ENCODE measurements at places on chromosomes 6 and 20.

- no peak for DNase-seq
Observed at GRCh38 chr20:1832634-1833033, 62.6 kb upstream of the SIRPA start.

- no peak for DNase-seq
Observed at GRCh38 chr6:37965964-37966676, 146.6 kb downstream of the ZFAND3 start.

GRCh38 chr6:8731874-8732273 is 296.5 kb upstream of the SLC35B3 start:
- DNase-seq, result no peak

GRCh38 chr20:50983321-50983720 is 24.7 kb downstream of the MOCS3 start:
- no peak for DNase-seq

DNA sequence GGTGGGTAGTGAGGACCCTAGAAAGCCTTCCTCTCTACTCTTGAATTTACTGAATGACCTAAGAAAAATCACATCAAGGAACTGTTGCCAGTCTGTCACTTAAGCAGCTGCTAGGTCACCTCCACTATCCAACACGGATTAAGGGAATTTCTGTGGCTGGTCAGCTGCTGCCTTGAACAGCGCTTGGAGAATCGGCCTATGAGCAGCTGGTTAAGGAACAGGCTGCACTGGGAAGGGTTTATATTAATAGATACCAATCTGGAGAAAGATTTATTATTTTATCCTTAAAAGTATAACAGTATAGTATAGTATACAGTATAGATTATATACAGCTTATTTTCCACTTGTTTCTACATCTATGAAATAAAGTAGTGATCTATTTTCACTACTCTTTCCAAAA is 6.5 kb downstream of the PTPRK start:
- DNase-seq, result no peak

DNA sequence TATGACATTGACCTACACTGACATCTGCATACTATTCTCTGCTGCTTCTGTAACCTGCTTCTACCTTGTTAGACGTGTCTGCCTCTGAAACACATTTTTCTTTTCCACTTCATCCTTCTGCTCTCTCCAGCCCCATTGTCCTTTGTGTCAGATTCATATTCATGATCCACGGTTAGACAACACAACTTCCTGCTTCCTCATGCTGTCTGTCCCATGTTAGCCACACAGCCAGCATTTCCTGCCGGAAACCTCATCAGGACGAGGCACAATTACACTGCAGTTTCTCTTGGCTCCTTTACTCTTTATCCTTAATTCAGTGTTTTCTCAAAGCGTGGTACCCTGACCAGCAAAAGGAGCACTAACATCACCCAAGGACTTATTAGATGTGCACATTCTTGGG is 150.2 kb downstream of the TBC1D7 start:
- DNase-seq, result peak; percentile 5

GRCh38 chr6:76615395-76615794 is 542.9 kb upstream of the IMPG1 start:
- DNase-seq, result no peak

DNA sequence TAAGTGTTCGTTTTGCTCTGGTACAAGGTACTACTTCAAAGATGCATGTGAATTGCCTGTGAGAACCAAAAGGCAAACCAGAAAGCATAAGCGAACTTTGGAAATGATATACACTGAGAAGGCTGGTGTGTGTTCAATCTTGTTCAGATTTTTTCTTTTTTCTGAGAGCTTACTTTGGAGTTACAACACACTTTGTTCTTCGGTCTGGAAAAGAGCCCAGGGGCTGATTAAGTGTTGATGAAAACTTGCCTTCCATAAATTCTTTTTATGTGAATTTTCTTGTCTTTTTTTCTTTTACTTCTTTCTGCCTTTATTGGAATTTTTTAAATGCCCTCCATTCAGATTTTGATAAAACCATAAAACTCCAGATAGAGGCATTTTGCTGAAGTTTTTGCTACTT is 395.1 kb upstream of the SASH1 start:
- DNase-seq, result no peak

DNA sequence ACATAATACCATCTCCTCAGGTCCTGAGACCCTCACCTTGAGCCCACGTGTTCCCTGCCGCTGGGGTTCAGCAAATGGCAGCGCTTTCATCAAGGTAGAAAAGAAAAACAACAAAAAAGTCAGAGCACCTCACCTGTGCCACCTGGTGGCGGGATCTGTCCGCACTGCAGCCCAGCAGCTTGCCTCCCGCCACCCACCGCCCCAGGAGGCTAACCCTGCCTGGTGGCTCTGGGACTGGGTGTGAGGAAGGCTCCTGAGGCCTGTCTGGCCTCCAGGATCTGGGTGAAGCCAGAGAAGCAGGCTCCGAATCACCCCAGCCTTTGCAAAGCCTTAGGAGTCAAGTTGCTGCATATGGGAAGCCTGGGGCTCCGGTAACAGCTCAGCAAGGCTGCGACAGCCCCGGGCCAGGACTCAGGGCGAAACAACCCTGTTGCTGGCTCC is 270.8 kb downstream of the BMP7 start:
- DNase-seq, result no peak

DNA sequence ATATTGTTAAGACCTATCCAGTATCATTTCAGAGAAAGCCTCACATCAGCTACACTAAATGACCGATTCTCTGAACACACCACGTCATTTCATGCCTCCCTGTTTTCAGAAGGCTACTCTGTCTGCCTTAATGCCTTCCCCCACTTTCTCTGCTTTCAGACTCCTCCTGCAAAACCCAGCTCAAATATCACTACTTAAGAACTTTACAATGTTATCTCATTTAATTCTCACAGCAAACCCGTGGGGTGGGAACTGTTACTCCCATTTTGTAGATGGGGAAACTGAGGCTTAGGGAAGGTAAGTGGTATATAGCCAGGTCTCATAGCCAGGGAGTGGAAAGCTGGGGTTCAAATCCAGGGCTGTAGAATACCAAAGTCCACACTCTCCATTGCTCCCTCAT is 2.8 kb downstream of the CYP24A1 start:
- DNase-seq, result no peak

DNA sequence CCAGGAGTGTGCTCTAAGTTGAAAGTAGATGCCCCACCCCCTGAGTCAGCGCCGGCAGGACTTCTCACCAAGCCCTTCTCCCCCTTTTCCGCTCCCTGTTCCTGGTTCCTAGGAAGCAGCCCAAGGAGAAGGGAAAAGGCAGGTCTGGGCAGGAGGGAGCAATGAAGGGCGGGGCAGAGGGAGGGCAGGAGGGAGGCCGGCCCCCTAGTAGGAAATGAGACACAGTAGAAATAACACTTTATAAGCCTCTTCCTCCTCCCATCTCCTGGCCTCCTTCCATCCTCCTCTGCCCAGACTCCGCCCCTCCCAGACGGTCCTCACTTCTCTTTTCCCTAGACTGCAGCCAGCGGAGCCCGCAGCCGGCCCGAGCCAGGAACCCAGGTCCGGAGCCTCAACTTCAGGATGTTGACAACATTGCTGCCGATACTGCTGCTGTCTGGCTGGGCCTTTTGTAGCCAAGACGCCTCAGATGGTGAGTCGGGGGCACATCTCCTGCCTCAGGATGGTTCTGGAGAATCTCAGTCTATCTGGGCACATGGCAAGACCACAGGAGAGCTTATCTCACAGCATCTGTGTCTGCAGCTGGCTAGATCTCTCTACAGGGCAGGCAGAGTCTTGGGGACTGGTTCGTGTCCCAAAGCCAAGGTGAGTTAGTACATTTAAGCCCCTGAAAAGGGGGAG is at the start of gene PROCR:
Gene PROCR (plus strand): TSS at position 320 of the 681 bp plus-strand sequence. CDS start 83 bp downstream, at position 403.
- DNase-seq, result peak; percentile 98

DNA sequence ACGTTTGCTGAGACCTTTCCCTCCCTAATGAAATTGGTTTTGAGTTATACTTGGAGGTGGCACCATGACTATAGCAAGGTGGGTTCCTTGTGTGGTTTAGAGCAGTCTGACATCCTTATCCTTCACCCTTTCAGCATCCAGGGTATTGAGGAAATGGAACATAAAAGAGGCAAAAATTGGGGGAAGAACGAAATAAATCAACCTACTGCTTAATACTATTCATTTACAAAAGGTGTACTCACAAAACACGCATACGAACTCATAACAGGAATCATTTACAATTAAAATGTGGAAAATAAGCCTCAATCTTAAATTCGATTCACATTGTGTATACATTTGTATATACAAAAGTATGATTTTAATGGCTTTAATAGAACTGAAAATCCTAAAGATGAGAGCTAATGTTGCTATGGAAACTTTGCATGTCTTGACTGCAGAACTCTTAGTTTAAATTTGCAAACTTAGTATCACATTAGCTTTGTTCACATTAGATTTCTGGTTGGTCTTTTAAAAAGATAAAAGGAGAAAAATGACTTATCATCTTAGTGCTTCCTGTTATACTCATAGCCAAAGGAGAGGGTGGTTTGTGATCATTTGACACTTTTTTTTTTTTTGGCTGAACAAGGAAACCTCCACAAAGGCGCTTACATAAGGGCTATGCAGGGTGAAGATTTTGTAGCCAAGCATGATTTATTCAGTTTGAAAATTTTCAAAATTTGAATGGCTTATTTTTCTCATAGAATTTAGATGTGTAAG is 76.1 kb upstream of the ATXN1 start:
- no peak for DNase-seq

DNA sequence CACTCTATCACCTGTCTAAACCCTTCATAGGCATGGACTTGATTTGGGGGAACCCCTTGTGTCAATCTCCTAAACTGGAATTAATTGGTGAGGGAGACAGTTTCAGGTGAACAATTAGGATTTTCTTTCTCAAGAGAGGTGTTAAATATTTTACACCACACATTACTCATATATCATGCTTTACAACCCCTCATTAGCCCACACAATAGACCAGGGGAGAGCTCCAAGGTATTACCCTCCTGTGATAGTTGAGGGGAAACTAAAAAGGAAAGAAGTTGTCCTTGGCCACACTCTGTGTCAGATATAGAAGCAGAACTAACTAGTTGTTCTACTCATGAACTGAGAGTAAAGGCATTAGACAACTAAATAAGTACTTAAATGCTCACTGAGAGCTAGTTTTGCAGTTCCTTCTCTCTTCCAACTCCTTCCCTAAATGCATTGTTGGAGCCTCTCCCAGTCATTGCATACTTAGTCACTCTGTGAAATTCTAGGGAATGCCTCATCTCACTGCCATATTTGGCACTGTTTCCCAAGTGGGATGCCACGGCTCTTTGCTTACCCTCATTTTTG is 183.7 kb upstream of the CEP162 start:
- DNase-seq, result no peak

- DNase-seq, result no peak
Observed at GRCh38 chr6:6905961-6906518, 201.7 kb upstream of the RREB1 start.

GRCh38 chr20:51446656-51447055 is 95.9 kb downstream of the NFATC2 start:
- DNase-seq, result peak; percentile 92

- DNase-seq, result peak; percentile 51
Observed at GRCh38 chr20:43925801-43926200, 11.1 kb downstream of the TOX2 start.

DNA sequence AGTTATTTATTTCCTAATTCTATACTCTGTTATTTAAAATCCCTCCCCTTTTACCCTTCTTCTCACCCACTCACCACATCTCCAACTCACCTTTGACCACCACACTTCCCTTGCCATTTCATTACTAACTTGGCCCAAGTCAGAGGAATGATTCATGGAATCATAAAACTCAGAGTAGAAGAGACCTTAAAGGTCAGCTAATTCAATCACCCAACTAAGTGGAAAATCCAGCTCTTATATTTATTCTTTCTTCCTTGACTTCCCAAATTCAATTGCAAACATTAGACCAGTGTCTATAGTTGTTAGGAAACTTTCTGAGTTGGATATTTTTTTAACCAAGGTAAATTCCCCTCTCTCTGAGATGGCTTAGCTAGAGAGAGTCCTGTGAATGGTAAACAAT is 26.5 kb upstream of the HEY2 start:
- DNase-seq, result no peak

DNA sequence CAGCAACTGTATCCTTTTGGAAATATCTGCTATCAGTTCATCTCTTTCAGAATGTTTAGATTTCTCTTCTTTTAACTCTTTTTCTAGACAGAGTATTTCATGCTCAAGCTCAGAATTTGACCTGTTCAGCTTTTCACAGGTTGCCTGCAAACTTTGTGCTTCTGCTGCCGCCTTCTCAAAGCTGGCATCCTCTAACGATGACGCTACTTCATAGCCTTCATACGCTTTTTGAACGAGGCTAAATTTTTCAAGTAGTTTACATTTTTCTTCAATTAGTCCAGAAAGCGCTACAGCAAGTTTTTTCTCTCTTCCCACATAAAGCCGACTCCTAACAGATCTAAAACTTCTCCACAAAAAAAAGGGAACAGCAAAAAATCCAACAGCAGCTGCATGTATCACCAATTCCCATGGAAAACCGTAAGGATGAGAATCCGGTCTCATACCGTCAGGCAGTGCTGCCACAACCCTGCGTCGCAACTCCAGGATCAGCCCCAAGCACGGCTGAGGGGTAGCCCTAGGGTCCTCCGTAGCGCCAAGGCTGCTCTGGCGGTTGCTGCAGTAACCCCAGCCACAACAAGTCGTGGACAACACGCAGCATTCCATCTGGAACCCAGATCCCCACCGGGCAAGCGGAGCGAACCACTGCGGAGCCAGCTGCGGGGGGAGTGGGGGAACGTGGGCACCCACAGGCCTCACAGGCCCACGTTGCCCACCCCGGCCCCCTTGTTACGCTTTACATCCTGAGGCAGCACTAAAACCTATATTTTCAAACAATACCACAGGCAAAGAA is 30.6 kb downstream of the DACT2 start:
- no peak for DNase-seq

DNA sequence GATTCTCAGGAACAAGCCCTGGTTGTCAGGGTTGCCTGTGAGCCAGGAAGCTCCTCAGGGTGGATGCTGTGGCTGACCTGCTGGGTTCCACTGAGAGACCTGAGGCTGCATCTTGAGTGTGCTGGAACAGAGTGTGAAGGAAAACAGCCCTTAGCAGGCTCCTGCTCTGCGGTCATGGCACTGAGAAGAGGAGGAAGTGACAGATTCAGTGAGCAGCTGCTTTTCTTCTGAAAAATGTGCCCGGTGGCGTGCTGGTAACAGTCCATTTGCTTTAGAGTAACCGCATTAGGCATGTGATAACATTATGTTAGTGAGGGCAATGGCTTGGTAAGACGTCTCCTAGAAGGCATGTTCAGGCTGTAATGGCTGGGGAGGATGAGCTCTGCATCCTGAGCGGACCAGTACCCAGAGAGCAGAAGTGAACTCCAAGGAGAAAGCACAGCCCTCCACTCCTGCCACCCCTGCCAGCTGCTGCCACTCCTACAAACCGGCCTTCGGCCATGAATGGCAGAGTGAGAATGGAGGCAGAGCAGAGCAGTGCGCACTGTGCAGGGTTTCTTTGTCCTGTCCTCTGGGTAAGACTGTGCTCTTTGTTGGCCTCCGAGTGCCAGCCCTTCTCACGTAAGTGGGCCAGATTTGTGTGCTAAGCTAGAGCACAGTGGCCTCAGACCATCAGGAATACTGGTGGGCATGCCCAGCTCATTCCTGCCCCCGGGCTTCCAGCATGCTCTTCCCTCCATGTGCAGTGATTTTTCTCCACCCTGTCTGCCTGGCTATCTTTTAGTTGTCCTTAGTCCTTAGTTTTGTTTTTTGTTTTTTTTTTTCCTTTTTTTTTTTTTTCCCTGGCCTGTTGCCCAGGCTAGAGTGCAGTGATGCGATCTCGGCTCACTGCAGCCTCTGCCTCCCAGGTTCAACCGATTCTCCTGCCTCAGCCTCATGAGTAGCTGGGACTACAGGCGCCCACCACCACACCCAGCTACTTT is 98.1 kb upstream of the VSTM2L start:
- DNase-seq, result no peak
